Stimulated activated CD8-positive, alpha-beta memory T cell treated with anti-CD3 and anti-CD28 coated beads, Interleukin-4, amount 100 ng/mL, for 4 hours (primary cell): ENCODE measurements at places on chromosomes 7 and 10.

DNA sequence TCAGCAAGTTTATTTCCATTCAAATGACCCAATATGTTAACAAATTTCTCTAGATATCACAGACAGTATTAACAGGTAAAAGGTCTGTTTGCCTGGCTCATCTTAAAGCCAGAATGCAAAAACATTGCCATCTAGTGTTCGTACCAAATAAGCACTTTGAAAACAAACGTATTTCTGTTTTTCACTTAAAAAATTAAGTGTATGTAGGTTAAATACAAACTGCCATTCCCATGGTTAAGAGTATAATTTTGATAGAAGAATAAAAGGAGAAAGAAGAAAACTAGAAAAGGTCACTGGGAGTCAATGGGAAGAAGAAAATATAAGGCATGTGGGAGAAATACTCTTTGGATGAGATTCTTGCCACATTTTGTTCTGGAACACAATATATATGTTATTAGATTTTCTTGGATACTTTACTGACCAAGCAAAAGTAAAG, 51.0 kb downstream of the ORC5 start:
- no peak for DNase-seq

DNA sequence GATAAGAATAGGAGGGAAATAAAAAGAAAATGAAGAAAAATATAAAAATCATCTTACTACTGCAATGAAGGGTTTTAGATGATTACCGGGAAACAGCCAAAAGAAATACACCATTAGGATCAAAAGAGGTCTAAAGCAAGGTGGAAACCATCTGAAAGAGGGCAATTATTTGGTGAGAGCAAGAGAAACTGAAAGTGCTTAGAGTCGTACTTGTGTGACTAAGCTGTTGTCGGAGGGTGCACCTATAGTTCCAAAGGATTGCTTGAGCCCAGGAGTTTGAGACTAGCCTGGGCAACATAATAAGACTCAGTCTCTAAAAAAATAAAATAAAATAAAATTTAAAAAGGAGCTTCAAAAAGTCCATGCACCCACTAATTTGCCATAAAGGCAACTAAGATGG, 169.5 kb downstream of the DKK1 start:
- DNase-seq, result no peak

- no peak for DNase-seq
These were observed 8.6 kb upstream of the TAS2R60 start for GRCh38 chr7:143434660-143435059.

DNA sequence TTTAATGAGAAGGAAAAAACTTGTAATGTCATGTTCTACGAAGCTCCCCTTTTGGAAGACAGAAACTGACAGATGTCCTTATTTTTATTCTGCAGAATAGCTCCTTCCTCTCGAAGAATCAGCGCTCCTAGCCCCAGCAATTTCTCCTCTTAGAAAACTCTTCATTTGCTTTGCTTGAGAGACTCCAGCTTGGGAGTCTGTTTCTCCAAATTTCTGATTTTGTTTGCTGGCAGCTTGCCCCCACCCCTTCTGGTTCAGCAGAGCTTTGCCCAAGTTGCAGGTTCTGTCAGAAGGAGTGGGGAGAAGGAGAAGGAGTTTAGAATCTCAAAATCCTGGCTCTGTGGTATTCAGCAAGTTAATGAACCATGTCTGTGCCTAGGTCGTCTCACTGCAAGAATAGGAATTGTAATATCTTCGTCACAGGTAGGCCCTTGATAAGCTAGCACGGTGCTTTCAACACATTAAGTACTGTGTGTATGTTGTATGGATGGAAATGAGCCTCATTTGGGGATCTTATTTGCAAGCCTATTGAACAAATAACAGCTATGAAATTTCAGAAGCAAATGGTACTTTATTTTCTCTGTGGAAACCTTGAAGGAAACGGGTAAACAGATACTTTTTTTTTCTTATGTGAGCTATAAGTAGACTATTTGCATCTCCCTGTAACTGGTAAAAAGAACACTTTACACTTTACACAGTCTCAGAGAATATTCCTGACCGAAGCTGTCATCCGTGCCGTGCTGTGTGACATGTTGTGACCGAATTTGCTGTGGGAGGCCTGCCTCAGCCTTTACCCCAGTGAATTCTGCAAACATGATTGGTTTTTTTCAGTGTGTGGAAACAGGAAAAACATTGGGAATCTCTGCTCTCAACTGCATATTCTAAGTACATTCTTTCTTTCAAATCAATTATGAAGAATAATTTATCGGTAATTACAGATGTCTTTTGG, 290.9 kb downstream of the CAMK1D start:
- DNase-seq, result no peak

DNA sequence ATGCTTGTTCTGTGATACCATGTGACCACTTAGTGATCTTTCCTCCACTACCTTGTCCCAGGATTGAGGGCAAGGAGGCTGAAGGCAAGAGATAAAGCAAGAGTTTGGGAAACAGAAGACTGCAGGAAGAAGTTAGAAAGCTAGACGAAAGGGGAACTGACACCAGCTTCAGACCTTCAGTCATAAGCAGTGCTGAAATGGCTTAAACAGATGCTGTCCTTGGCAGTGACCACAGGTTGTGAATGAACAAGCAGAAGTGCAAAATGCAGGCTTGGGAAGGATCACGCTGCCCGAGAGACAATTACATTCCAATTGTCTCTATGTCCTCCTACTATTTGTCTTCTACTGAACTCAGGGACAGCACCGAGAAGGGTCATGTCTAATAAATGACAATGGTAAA, 704.9 kb upstream of the AUTS2 start:
- no peak for DNase-seq

- DNase-seq, result no peak
These were observed 7.0 kb downstream of the LZTS2 start for GRCh38 chr10:101006593-101007098.

DNA sequence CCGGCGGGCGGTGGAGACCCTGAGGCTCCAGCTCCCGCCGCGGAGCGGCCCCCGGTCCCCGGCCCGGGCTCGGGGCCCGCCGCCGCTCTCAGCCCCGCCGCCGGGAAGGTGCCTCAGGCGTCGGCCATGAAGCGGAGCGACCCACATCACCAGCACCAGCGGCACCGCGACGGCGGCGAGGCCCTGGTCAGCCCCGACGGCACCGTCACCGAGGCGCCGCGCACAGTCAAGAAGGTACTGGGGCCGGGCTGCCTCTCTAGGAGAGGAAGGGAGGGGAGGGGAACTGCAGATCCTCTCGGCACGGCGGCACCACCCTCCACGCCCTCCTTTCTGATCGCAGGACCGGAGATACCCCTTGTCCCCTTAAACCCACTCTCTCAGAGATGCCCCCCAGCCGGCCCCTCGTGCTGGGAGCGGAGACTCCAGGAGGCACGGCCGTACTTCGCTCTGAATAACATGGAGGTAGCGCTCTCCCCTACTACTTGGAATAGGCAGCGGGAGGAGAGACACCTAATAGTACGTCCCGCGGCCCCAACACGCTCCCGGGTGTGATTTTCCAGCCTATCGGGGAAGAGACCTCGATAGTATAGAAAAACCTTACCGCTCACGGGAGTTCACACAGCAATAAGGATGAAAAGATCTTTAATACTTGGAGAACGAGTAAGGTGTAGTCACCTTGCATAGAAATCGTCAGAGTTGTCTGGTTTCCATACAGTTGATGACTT, 538 bp downstream of the AHCYL2 start:
- peak; percentile 10 for DNase-seq

DNA sequence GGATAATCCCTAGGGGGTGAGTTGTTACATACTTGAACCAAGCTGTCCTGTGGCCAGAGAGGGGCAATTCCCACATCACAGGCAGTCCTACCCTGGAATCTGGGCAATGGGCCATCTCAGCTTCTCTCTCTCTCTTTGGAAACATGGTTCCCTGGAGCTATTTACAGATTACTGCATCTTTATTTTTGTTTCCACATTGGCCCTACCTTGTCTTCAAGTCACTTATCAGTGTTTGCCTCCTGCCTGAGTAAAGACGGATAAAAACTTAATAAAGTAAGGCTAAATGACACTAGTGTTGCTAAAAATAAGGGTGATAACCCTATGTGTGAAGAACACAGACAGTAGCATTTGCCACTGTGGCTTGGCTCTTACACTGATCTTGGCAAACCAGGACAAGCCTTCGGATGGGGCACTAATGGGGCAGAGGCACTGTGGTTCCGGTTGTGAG, 228.2 kb downstream of the GFRA1 start:
- no peak for DNase-seq

DNA sequence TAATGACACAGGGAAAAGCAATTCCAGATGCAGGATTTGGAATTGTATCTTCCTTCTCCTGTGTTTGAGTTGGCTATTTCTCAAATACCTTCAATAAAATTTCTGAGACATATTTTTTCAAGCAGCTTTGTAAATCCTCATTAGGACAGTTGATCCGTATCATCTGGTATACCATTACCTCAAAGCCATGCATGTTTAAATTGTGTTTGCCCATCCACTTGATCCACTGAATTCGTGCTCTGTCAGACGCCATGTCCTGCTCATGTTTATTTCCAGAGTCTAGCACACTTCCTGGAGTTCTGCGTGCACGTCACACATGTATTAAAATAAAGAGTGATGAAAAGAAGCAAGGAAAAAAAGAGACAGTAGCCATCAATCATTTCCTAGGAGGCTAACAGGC, 141.8 kb upstream of the CDC14C start:
- DNase-seq, result no peak

DNA sequence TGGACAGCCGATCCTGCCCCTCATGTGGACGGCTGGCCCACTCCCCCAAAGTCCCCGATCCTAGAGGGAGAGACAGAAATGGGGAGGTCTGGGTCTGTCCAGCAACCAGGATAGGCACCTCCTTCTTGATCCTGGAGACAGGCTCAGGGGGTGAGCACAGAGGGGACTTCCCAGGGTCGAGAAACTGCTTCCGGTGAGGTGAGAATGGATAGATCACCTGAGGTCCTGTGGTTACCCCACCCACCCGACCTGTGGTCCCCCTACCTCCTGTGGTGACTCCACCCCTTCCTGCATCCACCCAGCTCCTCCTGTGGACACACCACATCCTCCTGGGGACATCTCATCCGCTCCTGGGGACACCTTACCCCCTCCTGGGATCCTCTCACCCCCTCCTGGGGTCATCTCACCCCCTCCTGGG, 27.4 kb upstream of the RASGEF1A start:
- DNase-seq, result no peak
